ENCODE measurements at places on chromosomes 1 and 21.

DNA sequence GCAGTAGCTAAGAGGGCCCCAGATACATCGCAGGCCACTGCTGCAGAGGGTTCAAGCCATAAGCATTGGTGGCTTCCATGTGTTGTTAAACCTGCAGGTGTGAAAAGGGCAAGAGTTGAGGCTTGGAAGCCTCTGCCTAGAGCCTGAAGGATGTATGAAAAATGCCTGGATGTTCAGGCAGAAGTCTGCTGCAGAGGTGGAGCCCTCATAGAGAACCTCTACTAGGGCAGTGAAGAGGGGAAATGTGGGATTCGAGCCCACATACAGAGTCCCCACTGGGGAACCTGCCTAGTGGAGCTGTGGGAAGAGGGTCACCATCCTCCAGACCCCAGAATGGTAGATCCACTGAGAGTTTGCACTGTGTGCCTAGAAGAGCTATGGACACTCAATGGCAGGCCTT lies 30.6 kb upstream of the ADGRL4 start:
- DNase-seq: no peak

- DNase-seq: no peak
Observed at GRCh38 chr1:171081763-171082201, 8.9 kb upstream of the FMO3 start.

GRCh38 chr1:200258447-200259375 lies 151.1 kb downstream of the ZNF281 start:
- peak; percentile 33 for DNase-seq

GRCh38 chr1:166464333-166464732 lies 297.5 kb upstream of the FAM78B start:
- no peak for DNase-seq

DNA sequence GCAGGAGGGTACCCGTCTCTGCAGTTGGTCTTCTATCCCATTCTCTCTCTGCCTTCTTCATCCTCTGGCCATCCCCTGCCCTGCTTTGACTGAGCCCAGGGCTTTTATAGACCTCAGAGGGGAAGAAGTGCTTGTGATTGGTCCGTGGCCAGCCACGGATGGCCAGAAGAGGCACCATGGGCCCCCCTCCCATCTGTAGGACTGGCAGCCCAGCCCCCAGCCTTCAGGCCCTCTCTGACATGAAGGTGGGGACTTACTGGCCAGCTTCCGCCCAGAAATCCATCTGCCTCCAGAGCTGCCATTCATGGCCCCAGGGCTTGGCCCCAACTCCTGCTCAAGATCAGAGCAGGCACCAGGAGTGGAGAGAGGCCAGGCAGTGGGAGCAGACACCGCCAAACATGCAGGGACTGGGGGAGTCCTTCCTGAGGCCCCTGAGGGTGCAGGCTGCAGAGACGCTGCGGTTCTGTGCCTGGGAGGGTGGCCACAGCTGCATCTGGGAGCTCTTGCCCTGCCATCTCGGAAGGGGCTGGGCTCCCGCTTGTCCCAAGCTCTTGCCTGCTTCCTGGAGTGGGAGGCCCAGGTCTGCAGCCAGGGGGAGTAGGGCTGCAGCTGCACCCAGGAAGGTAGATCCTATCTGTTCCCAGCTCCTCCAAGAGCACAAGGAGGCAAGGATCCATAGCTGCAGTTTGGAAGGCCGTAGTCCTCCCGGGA lies 698.6 kb upstream of the B3GALT2 start:
- DNase-seq: no peak

- no peak for DNase-seq
Observed at GRCh38 chr1:22259551-22260282, 116.8 kb upstream of the WNT4 start.

DNA sequence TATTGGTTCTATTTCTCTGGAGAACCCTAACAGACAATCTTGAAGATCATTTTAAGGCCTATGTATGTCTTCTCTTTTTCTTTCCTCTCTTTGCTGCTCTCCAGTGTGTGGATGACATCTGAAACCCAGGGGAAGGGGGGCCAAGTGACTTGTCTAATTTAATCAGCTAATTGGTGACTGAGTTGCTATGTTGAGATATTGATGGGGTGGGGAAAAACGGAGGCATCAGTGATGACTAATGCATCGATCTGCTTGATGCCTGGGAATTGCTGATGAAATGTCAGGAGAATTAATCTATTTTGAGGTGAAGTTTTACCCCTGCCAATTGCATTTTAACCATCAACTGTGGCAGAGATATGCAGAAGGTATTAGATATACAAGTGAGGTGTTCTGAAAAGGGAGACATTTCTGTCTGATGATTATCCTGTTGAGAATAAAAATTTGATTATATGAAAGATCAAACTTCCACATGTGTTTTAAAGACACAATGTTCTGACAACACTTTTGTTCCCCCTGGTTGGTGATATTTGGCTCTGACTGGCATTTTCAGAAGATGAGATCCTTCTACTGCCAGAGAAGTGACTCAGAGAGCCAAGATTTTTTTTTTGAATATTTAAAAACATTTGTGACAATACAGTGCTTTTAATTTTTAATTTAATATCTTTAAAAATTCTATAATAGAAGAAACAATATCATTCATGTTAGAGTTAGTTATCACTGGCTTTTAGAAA lies 18.7 kb upstream of the PTGFR start:
- DNase-seq: no peak

DNA sequence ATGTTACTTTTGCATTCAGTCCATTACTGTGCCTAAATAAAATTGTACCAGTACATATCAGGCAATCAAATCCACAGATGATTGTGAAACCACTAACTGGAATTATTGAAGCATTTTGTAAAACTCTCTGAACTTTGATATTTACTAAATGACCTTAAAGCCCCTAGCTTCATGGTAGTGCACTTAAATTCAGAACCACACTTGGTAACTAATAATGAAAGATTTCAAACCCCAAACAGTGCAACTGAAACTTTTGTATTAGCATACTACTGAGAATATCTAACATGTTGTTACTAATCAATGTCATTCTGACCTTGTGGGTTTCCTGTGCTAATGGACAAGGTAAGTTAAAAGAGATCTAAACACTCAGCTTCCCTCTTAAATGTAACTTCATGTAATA lies at the start of gene CFHR3:
Gene CFHR3, plus strand, starts transcription at position 238 of the 400 bp plus-strand sequence. Its CDS starts 47 bp downstream, at position 285.
- no peak for DNase-seq

- DNase-seq: no peak
Observed at GRCh38 chr1:151001602-151002001, 5.1 kb downstream of the MINDY1 start.

DNA sequence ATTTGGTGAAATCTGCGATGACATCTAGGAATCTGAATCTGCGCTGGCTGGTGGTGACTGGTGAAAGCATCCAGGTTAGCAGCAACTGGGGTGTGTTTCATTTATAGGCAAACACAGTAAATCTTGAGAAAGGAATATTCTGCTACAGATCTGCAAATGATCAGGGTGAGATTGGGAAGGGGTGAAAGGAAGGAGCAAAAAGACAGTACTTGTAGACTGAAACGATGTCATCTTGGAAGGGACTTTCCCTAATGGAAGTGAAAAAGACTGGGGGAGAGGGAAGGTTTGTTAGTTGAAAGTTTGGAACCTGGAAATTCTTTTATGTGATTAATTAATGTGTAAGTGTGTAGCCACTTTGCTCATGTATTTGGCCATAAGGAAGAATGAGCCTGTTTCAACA lies 228.3 kb downstream of the FMN2 start:
- no peak for DNase-seq

- peak; percentile 75 for DNase-seq
Observed at GRCh38 chr1:234270581-234271242, 102.5 kb upstream of the COA6 start.

- peak; percentile 3 for DNase-seq
Observed at GRCh38 chr1:247334378-247335133, 2.9 kb upstream of the ZNF496 start.

DNA sequence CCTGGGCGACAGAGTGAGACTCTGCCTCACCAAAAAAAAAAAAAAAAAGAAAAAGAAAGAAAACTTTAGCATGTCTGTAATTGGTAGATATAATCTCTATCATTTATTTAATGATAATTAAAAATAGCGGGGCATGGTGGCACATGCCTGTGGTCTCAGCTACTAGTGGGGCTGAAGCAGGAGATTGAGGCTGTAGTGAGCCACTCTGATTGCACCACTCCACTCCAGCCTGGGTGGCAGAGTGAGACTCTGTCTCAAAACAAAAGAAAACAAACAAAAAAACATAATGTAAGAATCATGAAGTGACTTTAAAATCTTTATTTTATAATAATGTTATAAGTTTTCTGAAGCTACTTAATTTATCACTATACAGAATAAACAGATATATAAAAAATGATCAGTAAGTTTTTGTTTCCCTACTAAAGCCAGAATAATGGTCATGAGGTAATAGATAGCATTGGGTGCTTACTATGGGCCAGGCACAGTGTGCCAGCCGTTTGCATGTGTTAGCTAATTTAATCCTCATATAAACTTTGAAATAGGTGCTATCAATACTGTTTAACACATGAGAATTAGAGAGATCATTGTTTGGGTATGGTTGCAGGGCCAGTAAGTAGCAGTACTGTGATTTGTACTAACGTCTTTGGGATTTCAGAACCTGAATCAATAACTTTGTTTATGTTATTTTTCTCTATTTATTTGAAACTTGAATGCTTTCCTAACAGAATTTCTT lies 23.8 kb downstream of the CLIC4 start:
- DNase-seq: peak; percentile 71

DNA sequence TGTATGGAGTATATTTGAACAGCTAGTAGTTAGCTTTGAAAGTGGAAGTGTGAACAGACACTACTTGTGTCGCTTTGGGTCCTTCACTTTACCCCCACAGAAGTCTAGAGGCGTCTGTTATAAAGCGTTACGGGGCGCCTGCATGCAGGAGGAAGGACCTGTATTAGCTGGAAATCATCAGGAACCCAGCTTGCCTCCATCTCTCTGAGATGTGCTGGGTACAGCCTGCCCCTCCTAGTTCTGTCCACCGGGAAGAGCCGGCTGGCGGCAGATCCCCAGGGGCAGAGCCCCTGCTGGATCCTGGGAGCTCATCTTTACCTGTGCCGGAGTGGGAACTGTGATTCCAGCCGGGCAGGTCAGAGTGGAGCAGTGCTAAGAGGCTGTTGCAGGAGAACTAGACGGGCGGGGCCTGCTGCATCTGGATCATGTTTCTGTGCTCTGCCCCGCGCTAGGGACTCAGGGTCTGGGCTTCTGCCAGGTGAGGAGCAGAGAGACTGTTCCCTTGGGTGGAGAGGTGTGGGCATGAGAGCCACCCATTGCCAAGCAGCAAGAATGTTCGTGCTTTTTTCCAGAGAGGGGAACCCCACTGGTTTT lies 22.3 kb upstream of the SPSB1 start:
- DNase-seq: no peak

- DNase-seq: no peak
Observed at GRCh38 chr21:24289539-24289938, 1317.7 kb downstream of the MRPL39 start.

GRCh38 chr21:27268290-27268689 lies 301.4 kb upstream of the ADAMTS5 start:
- DNase-seq: peak; percentile 86

- no peak for DNase-seq
Observed at GRCh38 chr1:97853221-97853620, 67.6 kb downstream of the DPYD start.

DNA sequence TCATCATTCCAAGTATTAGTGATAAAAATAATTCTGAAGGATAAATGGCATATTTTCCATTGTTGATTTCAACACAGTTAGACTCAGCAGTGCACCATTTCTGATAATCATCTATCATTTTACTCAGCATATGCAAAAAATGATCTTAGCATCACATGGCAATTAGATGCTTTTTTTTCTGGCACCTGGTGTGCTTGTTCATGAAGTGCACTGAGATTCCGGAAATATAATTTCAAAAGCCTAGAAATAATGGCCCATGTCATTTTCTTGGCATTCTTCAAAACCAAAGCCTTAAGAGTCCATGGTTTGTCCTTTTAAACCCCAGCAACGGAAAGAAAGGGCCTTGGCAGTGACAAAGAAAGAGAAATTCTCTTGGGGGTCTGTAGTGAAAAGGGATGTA lies 278.8 kb downstream of the KIF26B start:
- no peak for DNase-seq

DNA sequence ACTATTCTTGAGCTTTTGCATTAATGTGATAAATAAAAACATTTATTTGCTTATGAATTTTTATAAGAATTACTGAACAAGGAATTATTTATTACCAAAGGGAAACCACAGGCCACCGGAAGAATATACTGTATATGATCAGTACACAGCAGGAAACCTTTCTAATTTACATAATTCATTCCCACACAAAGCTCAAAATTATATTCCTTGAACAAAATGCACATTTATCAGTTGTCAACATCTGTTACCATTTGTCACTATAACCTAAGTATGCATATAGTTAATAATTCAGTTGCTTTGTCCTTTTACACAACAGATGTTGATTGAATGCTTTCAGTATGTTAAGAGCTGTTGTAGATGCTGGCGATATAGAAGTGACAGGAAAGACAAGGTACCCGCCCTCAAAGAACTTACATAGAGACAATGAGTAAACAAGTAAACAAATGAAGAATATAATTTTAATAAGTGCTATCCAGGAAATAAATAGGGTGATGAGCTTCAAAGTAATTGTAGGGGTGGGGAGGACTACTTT lies 27.2 kb downstream of the VPS45 start:
- no peak for DNase-seq

DNA sequence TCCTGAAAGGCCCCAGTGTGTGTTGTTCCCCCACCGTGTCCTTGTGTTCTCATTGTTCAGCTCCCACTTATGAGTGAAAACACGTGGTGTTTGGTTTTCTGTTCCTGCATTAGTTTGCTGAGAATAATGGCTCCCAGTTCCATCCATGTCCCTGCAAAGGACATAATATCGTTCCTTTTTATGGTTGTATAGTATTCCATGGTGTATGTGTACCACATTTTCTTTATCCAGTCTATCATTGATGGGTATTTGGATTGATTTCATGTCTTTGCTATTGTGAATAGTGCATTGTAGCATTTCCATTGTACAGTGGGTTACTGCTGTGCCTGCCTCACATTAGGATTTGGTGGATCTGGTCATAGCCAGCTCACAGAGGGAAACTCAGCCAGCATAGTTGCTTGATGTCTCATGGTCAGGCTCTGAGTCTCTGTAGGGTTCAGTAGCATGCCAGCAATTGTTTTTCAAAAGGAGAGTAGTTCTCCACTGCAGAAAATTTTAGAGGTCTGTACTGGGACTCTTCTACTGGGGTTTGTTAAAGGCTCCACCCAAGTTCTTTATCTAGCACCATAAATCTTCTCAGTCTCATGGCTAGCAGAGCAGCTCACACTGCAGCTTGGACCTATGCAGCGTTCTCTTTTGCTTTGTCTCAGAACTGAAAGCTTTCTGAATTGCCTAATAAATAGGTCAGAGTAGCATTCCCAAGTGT lies 41.0 kb downstream of the RUNX3 start:
- peak; percentile 91 for DNase-seq

Data from EH (cell line).